T-helper 1 cell treated with Interleukin-12 subunit alpha and Interleukin-12 subunit beta and Interleukin-4 antibody, amounts not matched to agents 30 ng/mL and 1 ng/mL, for 36 hours (primary cell): ENCODE measurements at places on chromosomes 2 and 18. TPM values are rescaled to one million over a fixed set of nuclear protein-coding genes. Genes with fewer than 3 reads are reported as not detected.

Gene TMEM247
- total RNA-seq = not detected in 2 replicates

Gene CAPN14
- total RNA-seq = 0.44 and 0.68 TPM in 2 replicates

Gene G6PC2
- total RNA-seq = not detected in 2 replicates

Gene MRPL53
- total RNA-seq = 111 and 121 TPM in 2 replicates

Gene AQP12B
- total RNA-seq = not detected in 2 replicates

Gene PROKR1
- total RNA-seq = 0.05 TPM in 1 of 2 replicates, not detected in the other
